ENCODE measurements at places on chromosomes 12 and 14.

DNA sequence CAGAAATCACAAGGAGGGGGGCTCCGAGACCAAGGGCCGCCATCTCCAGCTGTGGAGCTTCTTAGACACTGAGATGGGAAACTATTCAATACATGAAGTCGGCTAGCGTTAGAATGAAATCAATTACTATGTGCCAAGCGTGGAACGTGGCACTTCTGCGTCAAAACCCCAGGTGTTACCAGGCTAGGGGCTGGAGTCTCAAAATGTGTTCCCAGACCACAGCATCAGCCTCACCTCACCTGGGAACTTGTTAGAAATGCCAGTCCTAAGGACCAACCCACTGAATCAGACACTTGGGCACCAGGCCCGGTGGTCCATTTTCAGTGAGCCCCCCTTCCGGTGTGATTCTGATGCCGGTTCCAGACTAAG, 5.0 kb upstream of the SETD1B start:
- DNase-seq: no peak

GRCh38 chr12:122979908-122980182, 636 bp upstream of the ARL6IP4 start:
- no peak for DNase-seq

DNA sequence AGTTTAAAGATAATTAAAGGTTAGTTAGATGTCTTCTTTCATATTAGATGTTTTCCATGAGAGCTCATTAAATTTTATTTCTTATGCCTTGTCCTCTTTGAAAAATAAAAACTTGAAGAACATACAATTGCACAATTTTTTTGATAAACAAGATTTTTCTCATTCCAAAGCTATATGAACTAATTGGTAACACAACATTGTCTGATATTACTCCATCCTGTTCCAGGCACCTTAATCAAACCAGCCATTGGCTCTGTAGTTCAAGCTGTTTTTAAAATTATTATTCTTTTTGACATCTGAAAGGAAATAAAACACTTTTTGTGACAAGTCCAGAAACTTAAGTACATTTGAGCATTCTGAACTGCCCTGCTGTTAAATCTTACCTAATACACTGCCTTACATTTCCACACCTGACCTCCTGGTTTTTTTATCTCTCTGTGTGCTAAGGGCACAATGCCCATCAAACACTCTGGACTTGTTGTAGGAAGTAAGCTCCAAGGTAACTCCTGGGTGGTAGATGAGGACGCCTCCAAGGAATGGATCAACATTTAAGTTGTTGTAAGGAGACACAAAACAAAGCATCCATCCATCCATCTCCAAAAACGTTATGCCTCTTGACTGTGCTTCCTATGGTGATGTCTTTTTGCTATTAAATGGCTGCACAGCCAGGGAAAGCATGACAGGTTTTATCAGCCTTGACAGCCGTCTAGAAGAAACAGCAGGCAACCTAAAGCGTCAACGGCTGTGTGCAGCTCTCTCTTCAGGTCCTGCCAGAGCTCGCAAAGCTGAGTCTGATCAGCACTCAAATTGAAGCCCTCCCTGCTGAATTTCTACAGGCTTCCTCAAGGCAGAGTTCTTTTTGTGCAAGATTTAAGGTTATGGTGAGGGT, 449.9 kb upstream of the FLRT2 start:
- no peak for DNase-seq

- DNase-seq: no peak
These were observed 116.2 kb upstream of the FRMD6 start for GRCh38 chr14:51535443-51536044.

- DNase-seq: no peak
These were observed 70.3 kb downstream of the STON2 start for GRCh38 chr14:81329640-81330381.

GRCh38 chr14:61498303-61498702, 176.9 kb downstream of the PRKCH start:
- DNase-seq: no peak

DNA sequence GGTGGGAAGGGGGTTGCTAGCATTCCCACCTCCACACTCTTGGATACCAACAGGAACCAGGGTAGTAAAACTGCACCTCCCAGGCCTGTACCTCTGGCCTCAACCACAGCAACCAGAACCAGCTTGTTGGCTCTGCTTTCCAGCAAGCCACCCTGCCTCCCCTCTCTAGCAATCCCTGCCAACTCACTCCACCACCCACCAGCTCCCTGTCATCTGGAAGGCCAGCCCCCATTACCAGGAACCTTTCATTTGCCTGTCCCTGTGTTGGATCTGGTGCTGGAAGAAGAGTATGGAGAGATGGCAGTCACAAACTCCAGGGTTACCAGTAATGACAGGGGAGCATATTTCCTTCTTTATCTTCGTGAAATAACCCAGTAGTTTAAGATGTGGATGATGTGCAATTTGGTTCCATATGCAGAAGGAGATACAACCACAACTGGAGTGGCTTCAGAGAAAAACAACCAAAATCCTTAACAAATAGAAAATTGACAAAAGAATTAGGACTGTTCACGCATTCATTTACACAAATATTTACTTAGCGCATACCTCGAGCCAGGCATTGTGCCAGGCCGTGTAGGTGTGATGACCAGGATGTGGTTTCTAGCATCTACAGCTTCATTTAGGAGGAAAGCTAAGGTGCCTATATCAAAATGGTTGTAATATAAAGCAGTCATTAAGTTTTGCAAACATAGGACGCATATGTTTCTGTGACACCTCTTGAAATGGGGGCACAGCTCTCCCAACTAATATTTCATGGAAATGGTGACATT, 3.4 kb downstream of the B4GALNT3 start:
- DNase-seq: no peak

- no peak for DNase-seq
These were observed 18.1 kb downstream of the EGLN3 start for GRCh38 chr14:33932576-33933345.

GRCh38 chr12:52014567-52015530, 8.1 kb downstream of the TAMALIN start:
- no peak for DNase-seq

GRCh38 chr12:6791931-6792520, 2.7 kb downstream of the CD4 start:
- DNase-seq: no peak

- DNase-seq: no peak
These were observed 128.3 kb downstream of the SLC35F4 start for GRCh38 chr14:57737598-57737997.

DNA sequence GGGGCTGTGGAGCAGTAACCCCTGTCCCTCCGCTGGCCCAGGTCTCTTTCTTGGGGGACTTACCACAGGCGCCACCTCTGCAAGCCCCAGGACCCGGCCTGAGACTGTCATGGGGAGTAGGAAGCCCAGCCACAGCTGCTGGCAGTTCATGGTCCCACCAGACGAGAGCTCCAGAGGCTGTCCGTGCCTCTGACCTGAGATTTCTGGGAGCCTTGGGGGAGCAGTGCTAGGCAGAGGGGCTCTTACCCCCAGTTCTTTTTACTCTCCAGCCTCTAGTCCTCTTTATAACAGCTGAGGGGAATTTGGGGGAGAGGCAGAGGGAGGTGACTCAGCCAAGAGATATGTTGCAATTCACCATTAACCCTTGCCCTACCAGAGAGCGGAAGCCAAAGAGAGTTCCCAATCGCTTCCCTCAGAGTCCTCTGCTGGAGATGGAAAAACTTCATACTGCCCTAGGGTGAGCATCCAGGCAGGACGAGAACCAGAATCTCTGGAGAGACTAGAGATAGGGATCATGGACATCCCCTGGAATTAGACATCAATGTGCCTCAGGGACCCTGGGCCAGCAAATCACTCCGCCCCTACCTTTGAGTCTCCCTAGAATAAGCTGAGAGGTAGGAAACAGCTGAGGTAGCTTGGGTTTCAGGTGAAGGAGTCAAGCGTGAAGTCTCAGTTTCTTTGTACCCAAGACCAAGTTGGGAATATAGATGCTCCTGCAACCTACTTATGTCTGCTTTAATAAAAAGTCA, at the start of gene MMP19:
MMP19 (minus strand) TSS at position 256 of the 749 bp plus-strand sequence; CDS start at position 150, 106 bp downstream.
- no peak for DNase-seq

DNA sequence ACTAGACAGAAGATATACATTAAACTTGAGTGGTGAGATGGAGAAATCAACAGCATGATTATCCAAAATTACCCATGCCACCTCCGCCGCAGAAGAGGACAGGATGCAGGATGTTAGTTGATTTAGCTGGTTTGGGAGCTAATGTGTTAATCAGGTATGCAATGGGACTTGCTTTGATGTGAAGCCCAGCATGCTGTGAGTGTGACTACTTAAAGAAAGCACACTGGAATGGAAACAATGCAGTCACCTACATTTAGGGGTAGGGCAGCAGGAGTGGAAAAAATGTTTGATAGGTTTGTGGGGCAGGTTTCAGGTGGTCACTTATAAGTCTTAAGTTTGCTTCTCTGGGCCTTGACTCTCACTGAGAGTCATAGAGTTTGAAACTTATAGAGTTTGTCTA, 170.0 kb upstream of the DAAM1 start:
- DNase-seq: no peak

DNA sequence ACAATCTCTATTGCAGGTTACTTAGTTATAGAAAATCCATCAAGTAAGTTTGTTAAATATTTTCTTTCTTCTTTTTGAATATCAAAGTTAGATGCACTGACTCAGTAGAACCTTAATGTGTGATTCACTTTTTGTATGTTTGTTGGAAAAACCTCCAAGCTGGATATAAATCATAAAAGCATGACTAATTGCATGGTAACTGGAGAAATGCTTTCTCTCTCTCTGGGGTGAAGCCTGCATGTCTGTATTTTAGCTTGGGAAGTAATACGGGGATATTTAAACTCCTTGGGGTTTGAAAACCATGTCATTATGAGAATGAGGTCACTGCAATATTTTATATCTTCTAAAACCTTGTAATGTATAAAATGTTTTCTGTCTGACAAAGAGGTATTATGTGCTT, 58.6 kb upstream of the MYF6 start:
- no peak for DNase-seq

- DNase-seq: no peak
These were observed 34.8 kb upstream of the PMCH start for GRCh38 chr12:102232446-102232845.

- DNase-seq: no peak
These were observed 320.2 kb downstream of the GRIN2B start for GRCh38 chr12:13661005-13661887.

DNA sequence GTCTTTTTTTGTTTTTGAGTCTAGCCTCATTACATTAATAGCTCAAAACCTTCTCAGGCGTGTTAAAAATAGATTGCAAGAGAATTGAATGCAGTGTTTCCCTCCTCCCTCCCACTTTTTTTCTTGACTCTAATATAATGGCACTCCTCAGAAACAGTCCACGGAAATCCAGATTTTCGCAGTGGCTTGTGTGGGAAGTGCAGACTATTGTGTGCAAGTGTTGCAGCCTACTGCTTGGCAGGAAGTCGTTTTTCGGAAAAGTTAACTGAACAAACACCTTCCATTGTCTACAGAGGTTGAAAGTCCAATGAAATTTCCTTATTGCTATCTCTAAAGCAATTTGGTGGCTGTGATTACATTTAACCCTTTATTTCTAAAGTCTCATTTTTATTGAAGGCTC, 147.9 kb upstream of the E2F7 start:
- no peak for DNase-seq

Measured in T-helper 9 cell (primary cell).